ENCODE measurements at places on chromosomes 1 and 21.

DNA sequence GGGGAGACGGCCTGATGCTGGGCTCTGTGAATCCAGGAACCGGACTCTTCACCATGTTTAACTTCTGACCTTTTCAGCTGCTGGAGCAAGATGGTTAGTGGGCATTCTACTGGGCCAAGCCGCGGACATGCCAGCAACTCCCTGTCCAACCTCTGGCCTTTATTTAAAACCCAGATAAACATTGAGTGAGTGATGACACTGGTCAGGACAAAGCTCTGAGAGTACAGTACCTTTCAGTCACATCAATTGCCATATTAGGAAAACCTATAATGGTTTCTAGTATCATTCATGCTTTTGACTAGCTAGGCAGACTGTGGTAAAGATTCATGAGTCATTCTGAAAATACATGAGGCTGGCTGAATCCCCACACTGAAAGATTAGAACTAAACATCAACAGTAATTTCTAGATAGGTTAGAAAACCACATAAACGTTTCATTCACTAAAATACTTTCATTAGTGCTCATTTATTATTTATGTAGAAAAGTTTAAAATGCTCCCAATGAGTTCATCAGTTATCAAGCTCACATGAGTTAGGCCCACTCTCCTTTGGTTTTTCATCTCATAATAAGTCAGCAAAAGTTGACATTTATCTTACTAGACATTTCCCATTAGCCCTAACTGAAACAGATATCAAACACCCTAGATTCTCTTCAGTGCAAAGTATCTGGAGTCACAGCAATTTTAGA lies 7.1 kb upstream of the ACTA1 start:
- DNase-seq, result no peak

GRCh38 chr1:169731446-169731845 lies 2.4 kb downstream of the SELE start:
- no peak for DNase-seq

GRCh38 chr1:187001198-187001889 lies 172.6 kb downstream of the PLA2G4A start:
- no peak for DNase-seq

DNA sequence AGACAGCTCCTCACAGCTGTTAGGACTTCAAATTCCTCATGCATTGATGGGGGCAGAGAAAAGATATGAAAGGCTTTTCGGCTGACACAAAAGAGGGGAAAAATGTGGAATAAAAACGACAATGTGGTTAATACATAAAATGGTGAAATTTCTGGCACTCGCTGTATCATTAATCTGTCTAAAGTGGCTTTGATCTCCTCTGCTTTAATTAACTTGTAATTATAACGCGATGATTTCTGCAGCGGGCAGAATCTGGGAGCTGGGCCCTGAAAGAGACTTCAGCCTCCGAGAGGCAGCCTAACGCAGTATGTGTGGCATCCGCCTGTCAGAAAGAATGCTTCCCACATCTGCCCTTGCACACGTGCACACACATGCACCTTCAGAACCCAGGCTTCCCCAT lies 144.1 kb upstream of the IGSF21 start:
- no peak for DNase-seq

GRCh38 chr1:78318011-78318410 lies 172.8 kb upstream of the PTGFR start:
- no peak for DNase-seq

- no peak for DNase-seq
Measured at GRCh38 chr1:1376551-1377226, 1.7 kb upstream of the AURKAIP1 start.

DNA sequence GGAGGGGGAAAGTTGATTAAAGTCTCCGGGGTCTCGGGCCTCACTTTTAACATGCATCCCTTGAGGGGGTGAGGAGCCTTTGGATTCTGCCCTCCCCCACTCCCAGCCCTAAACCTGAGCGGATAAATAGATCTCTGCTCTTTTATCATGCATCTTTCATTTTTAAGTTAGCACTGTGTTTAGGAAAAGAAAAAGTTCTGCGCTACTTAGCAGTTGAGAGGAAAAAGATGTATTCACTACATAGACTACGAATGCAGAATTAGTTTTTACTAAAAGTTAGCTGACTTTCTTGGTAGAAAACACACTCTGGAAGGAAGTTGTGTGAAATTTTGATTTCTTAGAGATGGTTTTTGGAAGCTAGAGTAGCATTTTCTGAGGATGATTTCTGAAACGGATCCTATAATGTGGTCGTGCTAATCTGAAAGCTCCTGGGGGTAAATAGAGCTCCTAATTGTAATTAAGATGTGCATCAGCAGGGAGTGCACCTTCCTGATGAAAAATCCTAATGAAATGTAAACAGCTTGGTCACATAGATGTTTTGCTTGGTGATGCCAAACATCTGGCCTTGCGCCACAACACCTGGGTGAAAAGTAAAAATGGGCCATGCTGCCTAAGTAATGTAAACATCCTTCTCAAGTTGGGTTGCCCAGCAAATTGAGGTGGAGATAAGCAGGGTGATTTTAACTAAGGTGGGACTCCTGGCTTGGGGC lies 1.8 kb downstream of the ROR1 start:
- no peak for DNase-seq

DNA sequence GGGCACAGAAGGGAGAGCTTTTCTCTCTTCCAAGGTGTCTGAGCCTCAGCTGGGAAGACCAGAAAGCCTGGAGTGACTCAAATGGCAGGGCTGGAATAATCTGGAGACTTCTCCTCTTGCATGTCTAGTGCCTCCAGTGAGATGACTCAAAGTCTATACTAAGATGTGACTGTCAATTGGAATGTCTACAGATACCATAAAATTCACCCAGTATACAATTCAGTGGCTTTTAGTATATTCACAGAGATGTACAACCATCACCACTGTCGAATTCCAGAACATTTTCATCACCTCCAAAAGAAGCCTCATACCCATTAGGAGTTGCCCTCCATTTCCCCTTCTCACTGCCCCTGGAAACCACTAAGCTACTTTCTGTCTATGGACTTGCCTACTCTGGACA lies 47.9 kb upstream of the CNN3 start:
- no peak for DNase-seq

DNA sequence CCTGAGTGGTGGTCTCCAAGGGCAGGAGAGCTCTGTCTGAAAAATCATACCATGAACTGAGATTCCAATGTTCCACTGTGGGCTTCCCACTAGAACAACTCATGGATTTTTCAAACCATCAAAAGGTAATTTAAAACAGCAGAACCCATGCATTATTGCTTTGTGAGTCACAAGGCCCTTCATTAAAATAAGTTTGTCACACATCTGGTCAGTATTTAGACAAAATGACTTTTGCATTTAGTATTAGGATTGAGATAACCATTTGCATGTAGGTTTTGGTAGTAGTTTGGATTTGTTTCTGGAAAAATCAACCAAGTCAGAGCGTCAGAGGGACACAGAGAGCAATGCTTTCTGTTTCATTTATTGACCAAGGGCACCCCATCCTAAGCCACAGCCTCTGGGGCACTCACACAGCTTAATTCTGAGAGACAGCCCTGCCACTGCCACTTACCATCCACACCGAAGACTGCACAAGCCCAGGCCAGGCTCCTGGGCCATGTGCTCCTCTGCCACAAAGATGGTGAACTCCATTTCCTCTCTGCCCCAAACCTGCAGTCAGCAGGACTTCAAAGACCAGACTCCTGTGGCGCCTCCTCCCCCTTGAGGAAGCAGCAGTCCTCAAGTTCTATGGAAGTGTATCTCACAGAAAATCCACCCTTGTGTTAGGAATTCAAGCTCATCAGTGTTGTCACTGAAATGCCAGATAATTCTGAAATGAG lies 132.6 kb upstream of the DUSP10 start:
- DNase-seq, result no peak

DNA sequence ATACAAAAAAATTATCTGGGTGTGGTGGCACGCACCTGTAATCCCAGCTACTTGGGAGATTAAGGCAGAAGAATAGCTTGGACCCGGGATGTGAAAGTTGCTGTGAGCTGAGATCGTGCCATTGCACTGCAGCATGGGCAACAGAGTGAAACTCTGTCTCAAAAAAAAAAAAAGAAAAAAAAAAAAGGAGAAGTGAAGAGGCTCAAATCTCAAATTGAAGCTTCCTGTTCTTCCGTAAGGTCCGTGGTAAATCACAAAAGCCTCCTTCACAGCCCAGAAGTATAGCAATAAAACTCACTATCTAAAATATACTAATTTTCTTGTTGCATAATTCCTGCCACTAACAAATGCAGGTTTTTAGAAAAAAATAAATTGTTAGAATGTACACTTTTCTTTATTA lies 498.2 kb upstream of the BRINP3 start:
- no peak for DNase-seq

DNA sequence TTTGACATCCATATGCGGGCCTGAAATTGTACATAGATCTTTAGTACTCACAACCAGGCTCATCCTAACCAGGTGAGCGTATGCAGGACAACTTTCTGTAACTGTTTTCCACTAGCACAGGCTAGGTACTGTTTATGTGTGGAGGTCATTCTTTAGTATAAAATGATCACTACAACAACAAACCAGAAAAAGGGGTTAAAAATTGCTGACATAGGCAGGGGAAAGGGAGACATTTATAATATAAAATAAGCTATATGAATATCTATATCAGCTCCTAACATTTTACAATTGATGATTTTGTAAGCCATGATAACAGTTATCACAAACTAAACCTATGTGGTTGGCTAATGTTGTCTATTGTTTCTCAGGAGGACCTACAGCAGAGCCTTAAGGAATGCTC lies 37.6 kb downstream of the RGS5 start:
- DNase-seq, result no peak

DNA sequence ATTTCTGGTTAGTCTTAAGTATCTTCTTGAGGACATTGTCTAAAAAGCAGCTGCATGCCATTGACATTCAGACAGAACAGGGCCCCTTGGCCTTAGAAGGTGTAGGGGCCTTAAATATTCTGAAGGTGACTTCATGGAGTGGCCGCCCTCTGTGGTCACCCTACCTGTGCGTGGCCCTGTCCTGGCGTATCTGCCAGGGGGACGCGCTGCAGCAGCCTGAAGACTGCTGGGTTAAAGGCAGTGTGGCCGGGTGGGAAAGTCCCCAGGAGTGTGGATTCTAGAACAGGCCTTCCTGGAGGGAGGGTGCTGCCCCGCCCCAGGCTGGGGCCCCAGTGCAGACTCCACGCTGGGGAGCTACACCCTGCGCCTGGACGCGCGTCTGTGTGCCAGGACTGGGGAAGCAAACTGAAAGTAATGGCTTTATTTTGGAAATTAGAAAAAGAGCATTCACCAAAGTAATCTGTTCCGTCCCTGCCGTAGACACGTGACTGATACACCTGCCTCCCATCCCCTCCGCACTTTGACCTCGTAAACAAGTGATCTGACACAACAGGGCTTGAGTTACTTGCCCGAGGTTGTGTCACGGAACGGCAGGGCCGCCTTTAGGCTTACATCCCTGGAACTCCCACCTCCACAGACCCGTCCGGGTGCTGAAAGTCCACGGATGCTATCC lies 1.8 kb downstream of the AGPAT3 start:
- DNase-seq, result no peak

- no peak for DNase-seq
Measured at GRCh38 chr1:75625795-75626194, 14.9 kb upstream of the SLC44A5 start.

DNA sequence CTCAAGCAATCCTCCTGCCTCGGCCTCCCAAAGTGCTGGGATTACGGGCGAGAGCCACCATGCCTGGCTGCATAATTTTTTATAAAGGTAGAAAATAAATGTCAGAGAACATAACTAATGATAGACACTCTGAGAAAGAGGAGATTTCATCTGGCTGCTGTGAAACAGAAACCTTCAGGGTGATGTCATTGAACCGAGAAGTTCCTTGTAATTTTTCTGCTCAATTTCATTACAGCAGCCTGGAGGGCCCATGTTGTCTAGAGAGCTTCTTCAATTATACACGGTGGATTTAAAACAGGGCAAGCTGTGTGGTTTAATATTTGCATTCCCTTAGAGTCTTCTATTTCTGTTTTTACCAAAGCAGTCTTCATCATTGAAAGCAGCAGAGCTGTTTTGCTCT lies 64.3 kb upstream of the MORC3 start:
- DNase-seq, result peak; percentile 44

DNA sequence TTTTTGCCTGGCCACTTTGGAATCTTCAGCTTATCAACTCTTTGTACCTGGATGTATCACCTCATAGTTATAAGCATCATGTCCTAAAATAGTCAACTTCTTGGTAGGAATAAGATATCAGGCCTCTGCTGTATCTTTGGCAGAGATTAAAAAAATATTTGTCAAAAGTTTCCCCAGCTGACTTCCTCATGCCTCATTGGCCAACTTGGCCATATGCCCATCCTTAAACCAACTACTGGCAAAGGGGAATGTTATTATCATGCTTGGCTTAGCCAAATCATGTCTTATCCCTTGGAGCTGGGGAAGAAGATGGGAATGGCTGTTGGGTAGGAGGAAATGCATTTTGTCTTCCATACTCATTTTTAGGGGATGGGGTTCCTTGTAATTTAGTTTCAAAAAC lies 23.4 kb downstream of the NFASC start:
- no peak for DNase-seq

- no peak for DNase-seq
Measured at GRCh38 chr1:204286315-204286714, 72.5 kb upstream of the GOLT1A start.

DNA sequence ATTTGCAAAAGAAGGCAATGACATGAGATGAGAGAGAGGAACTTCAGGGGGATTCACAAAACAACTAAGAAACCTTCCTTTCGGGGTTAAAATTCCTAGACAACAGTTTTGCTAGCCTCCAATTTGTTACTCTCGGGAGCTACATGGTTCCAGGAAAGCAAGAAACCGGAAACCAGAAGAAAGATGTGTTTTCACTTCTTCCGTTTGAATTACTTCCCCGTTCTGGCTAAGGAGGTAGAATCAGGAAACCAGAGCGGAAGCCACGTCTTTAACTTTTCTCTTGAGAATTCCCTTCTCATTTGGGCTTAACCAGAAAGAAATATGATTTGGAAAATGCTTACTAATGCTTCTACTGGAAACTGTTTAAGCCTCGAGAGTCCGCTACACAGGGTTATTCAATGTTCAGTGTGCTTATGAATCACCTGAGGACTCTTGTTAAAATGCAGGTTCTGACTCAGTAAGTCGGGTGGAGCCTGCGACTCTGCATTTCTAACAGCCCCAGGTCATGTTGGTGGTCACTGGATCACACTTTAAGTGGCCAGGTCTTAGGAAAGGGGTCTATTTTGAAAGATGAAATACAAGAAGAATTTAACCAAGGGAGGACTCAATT lies 43.5 kb upstream of the MCOLN3 start:
- no peak for DNase-seq

DNA sequence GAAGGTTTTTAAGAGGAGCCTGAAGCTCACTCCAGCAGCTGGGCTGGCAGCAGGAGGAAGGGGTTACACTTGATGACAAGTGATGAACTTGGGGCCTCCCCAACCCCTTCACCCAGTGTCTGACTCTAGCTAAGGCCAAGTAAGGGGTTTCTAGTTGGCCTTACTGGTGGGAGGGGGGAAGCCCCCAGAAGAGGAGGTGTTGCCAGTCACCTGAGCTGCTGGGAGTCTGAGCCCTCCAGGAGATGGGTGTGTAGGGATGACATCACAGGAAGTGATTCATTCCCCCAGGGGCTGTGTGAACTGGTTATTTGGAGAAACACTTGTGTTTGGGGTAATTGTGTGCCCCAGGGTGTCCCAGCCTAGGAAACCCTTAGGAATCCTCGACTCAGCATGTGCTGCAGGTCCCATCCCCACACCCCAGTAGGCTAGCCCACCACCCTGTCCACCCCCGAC lies 3.1 kb downstream of the PADI1 start:
- DNase-seq, result peak; percentile 33

GRCh38 chr21:34724131-34724856 lies 55.5 kb downstream of the CLIC6 start:
- no peak for DNase-seq

GRCh38 chr21:26124421-26124833 lies 46.1 kb downstream of the APP start:
- DNase-seq, result no peak

All from eye (tissue), 1 donor.